ENCODE measurements at places on chromosomes 3 and 15.
A peak's percentile ranks its signal among the peaks of the same experiment; 100 is the strongest.

DNA sequence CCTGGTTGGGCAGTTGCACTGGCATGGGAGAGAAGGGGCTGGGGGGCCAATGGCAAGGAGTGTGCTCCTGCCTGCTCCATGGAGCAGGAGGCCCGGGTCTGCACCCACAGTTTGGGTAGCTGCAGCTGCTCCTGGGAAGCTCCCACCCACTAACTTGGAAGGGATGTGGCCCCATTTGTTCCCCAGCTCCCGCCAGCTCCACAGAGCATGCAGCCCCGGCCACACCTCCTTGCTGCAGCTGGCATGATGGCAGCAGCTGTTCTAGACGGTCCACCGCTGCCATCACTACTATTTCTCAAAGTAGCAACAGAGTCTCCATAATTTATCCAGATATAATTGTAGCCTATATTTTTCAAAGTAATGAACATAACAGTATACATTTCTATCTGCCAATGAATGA, 65.8 kb downstream of the PIK3CB start:
- DNase-seq, result no peak

- no peak for DNase-seq
Measured at GRCh38 chr3:176347424-176348146, 849.7 kb downstream of the TBL1XR1 start.

GRCh38 chr3:63442918-63443317, 164.8 kb downstream of the SYNPR start:
- no peak for DNase-seq

DNA sequence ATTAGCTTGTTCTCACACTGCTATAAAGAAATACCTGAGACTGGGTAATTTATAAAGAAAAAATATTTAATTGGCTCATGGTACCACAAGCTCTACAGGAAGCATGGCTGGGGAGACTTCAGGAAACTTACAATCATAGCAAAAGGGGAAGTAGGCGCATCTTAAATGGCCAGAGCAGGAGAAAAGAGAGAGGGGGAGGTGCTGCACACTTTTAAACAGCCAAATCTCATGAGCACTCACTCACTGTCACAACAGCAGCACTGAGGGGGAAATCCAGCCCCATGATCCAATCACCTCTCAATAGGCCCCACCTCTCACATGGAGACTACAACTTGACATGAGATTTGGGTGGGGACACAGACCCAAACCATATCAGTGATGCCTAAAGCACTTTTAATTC, 82.5 kb downstream of the DCLK3 start:
- no peak for DNase-seq

DNA sequence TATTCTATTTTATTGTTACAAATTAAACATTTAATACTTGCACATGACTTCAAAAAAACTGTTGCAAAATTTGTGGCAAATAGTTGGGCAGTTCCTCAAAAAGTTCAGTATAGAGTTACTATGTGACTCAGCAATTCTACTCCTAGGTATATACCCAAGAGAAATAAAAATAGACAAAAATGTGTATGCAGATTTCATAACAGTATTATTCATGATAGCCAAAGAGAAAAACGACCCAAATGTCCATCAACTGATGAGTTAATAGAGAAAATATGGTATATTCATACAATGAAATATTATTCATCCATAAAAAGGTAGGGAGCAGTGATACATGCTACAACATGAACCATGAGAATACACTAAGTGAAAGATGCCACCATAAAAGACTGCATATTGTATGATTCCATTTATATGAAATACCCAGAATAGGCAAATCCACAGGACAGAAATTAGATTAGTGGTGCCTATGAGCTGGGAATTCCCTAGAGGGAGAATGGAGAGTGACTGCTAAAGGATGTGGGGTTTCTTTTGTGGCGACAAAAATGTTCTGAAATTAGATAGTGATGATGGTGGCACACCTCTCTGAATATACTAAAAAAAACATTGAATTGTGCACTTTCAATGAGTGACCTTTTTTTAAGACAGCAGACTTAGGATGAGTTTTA, 31.6 kb upstream of the CLASP2 start:
- DNase-seq, result no peak

- DNase-seq, result peak; percentile 44
Measured at GRCh38 chr3:42247576-42248027, 18.4 kb downstream of the CCK start.

DNA sequence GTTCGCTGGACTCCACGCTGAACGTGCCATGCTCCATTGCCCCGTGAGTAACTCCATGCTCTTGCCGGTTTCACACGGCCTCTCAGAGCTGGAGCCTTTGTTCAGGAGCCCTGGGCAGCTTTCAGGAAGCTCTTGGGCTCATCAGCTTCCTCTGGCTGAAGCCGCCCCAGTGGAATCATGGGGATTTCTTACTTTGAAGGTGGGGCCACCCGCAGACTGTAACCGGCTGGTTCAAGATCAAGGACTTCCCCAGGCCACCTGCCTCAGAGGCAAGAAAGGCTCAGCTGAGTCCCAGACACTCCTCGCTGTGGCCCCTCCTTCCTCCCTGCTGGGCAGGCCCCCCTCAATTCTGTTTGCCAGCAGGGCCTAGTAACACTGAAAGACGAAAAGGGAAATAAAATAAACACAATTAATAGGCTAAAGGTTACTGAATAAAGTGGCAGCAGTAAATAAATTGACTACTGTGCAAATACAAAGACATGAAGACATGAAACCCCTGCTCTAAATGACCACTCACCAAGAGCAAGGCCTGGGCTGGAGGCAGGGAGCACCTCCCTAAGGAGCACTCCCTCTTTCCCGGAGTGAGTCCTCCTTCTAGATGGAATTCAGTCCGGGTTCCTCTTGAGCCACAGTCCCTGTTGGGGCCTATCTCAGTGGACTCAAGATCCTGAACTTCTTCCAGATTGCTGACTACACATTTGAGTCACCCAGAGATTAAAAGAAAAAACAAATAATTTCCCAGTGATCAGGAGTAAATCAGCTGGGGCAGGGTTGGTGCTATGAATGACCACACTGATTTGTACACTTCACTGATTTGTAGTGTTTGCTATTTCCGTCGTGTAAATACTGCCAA, 51.0 kb downstream of the ZDHHC19 start:
- peak; percentile 20 for DNase-seq

GRCh38 chr3:59688636-59689035, 638.8 kb upstream of the CFAP20DC start:
- DNase-seq, result no peak

GRCh38 chr3:180571831-180572598, 29.9 kb upstream of the TTC14 start:
- no peak for DNase-seq

GRCh38 chr3:141737093-141737492, 1.0 kb upstream of the RNF7 start:
- DNase-seq, result no peak

- no peak for DNase-seq
Measured at GRCh38 chr3:4712109-4712508, 219.0 kb downstream of the ITPR1 start.

DNA sequence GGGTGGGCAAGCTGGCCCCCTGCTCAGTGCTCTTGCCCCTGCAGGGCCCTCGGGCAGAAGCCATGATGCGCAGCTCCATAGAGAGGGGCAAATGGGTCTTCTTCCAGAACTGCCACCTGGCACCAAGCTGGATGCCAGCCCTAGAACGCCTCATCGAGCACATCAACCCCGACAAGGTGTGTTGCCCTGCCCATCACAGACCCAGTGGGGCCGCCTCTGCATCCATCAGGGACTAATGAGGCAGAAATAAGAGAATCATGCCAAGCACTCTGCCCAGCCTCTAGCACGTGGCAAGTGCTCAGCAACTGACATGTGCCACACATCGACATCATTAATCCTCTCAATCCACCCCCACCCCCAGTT, 49.4 kb downstream of the SEMA3G start:
- no peak for DNase-seq

DNA sequence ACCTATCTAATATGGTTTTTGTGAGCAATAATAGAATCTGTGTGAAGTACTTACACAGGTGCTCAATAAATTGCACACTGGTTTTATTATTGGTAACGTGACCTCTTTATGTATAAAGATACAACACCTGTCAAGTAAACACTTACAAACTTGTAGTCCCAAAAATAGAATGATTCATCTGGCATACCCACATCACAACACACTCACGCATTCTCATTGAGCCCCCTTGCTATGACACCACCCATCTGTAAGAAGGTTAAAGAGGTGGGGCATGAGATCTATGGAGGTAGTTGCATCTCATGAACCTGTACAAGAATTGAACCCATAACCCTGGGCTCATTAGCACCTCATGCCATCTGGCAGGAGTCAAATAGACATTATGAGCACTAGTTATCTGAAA, 134.9 kb upstream of the THBS1 start:
- no peak for DNase-seq

DNA sequence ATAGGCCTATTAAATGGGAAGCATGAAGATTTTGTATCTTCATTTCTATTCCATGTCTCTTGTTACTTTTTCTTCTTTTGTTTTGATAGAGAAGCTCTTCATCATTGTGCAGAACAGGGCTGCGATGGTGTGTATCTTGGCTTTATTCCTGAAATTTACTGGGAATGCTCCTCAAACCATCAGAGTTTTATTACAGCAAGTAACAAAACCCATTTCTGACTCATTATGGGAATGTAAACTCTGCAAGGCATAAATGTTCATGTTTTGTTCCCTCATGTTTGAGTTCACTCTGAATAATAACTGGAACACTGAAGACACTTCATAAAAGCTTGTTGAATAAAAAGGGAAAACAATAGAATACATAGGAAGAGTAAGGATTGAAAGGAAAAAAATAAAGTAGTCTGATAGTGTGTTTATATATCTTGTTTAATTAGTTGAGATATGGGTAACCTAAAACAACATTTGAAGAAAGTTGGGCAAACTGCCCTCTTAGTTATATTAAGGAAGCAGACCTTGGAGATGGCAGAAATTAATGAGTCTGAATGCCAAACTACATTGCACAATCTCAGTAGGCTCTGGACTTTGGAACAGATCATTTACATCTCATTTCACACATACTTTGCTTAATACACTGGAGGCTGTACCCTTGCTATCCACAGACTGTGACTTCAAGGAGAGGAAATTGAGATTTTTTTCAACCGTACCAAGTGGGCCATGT, 521.5 kb downstream of the GRM7 start:
- no peak for DNase-seq

DNA sequence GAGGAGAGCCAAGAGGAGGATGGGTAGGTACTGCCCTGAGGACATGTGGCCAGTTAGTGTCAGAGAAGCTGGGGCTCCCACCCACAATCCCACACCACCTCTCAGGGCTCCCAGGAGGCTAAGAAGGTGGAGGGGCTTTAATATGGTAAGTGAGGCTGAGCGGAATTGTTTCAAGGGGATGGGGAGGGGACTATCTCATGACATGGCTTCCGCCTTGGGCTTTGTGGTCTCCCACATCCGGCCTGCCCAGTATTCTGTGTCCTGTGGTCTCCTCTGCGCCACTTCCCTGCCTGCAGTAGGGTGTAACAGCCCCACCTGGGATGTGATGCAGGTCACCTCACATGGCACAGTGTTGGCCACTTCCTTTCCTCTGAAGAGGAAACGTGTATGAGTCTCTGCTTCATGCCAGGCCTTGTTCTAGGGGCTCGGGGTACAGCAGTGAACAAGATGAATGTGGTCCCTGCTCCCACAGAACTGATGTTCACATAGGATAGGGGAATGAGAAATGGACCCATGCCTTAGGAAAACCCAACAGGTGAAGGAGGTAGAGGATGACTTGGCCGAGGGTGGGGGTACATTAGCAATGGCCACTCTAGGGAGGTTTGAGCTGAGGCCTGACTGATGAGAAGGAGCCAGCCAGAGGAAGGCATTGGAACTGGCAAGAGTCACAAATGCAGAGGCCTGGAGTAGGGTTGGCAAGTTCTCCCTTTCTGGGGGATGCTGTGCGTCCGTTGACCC, 3.2 kb downstream of the NEIL1 start:
- peak; percentile 80 for DNase-seq

Measured in CD8-positive, alpha-beta T cell (primary cell).